NCI-H345 (cell line): ENCODE measurements at places on chromosomes 5 and 9.

GRCh38 chr5:33688066-33688465 is 203.7 kb downstream of the ADAMTS12 start:
- no peak for DNase-seq

DNA sequence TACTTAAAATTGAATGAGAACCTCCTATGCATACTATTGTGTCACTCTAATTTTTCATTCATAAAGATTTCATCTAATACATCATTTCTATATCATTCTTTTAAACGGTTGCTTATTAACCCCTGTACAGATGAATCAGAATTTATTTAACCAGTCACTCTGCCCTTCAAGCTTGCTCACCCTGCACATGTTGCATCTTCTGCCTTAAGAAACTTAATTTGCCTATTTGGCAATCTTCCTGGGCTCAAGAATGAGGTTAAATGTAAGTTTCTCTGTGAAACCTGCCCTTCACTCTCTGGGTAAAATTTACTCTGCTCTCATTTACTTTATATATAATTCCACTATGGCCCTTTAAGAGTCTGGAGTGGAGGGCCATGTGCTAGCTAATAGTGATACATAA is 434.7 kb upstream of the ZNF608 start:
- no peak for DNase-seq

- DNase-seq, result no peak
Observed at GRCh38 chr5:53323943-53324642, 156.3 kb upstream of the FST start.

DNA sequence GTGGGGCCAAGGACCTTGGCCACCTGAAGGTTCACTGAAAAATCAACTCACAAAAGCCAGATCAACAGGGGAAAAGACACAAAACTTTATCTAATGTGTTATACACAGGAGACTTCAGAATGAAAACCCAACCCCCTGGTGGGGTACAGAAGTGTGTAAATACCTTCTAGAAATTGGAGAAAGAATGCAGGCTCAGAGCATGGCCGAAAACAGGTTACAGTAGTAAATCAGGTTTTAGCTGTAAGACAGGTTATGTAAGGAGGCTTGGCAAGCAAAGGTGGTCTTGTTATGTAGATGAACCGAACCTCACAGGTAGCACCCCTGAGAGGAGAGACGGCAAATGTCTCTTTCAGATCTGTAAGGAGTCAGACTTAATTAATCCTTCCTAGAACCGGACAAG is 10.0 kb downstream of the CEMIP2 start:
- DNase-seq, result no peak

DNA sequence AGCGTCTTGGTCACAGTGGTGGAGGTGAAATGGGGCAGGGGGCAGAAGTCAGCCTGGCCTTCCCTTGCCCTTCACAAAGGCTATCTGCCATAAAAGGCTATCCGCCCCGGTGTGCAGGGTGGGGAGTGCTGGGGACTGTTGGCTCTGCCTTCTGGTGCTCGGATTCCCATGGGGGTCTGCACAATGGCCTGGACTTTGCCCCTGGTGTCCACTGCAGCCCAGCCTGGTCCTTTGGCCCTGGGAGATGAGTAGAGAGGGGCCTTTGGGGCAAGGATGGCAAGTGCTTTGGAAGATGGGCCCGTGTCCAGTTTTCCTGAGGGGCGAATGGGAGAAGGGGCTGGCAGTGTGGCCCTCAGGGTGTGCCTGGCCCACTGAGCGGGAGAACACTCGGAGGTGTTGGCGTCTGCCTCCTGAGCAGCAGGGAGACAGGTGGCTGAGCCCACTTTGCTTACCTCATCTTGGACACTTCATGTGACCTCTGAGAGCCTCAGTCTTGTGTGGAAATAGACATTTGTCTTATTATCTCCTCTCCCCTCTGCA is 69.9 kb downstream of the HSPA4 start:
- no peak for DNase-seq

DNA sequence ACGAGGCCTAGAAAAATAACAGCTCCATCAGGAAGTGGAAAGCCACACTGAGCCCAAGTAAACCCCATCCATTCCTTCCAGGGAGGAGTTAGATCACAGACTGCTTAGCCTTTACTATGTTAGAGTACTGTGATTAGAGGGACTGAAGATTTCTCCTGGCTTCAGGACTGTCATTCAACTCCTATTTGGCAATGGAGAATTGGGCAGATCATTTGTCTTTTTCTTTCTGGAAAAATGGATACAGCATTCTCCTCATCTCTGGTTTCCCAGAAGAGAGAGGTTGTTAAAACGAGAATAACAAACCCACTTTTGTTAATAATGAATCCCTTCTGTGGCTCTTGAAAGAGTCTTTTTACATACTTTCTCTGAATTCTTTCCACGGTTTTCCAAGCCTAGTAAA is 150.4 kb downstream of the GABRB2 start:
- DNase-seq, result no peak

GRCh38 chr9:69933445-69933844 is 110.2 kb upstream of the MAMDC2 start:
- no peak for DNase-seq

DNA sequence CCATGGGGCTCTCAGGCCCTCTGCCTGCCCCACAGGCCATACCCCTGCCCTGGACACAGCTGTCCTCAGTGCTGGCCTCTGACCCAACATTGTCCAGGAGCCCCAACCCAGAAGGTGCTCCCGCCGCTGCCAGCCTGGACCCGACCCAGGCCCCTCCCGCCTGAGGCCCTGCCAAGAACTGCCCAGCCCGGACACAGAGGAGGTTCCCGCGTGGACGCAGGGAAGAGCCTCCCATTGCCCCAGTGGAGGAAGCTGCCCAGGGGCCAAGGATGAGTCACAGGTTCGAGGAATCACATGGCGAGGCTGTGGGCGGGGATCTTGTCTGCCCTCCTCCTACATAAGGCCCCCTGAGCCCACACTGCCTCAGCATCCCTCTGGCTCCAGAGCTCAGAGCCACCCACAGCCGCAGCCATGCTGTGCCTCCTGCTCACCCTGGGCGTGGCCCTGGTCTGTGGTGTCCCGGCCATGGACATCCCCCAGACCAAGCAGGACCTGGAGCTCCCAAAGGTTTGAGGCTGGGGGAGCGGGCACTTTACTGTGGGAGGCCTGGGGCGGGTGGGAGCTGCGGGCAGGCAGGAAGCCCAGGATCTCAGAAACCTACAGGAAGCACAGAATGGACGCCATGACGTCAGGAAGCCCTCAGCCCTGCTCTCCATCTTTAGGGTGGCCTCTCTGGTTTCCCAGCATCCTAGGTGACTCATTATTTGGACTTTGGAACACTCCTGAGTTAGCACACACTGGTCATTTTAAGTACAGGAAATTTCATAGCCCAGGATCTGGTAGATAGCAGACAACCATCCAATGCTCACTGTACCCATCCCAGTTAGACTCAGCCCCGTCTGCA is at the start of gene PAEP:
Gene PAEP (plus strand): TSS at position 366 of the 844 bp plus-strand sequence.
- DNase-seq, result no peak

GRCh38 chr9:110997847-110998246 is 40.4 kb downstream of the LPAR1 start:
- no peak for DNase-seq

- peak; percentile 36 for DNase-seq
Observed at GRCh38 chr9:121344184-121344583, 25.9 kb downstream of the STOM start.

GRCh38 chr5:4802044-4802443 is 338.1 kb upstream of the ADAMTS16 start:
- DNase-seq, result no peak

DNA sequence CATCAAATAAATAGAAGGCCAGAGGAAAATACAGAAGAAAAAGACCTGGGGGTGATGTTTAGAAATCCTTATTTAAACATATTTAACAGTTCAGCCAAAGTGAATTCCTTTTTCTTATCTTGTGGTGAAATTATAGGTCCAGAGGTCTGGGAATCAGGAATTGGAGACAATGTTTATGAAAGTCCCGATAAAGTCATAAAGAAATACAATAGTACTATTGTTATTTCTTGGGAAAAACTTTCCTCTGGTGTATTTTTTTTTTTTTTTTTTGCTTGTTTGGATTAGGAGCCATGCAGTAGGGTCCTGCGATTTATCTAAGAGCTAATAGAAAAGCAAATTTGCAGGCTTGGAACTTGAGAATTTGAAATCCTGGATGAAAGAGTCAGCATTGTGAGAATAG is 426 bp downstream of the C7 start:
- DNase-seq, result no peak

DNA sequence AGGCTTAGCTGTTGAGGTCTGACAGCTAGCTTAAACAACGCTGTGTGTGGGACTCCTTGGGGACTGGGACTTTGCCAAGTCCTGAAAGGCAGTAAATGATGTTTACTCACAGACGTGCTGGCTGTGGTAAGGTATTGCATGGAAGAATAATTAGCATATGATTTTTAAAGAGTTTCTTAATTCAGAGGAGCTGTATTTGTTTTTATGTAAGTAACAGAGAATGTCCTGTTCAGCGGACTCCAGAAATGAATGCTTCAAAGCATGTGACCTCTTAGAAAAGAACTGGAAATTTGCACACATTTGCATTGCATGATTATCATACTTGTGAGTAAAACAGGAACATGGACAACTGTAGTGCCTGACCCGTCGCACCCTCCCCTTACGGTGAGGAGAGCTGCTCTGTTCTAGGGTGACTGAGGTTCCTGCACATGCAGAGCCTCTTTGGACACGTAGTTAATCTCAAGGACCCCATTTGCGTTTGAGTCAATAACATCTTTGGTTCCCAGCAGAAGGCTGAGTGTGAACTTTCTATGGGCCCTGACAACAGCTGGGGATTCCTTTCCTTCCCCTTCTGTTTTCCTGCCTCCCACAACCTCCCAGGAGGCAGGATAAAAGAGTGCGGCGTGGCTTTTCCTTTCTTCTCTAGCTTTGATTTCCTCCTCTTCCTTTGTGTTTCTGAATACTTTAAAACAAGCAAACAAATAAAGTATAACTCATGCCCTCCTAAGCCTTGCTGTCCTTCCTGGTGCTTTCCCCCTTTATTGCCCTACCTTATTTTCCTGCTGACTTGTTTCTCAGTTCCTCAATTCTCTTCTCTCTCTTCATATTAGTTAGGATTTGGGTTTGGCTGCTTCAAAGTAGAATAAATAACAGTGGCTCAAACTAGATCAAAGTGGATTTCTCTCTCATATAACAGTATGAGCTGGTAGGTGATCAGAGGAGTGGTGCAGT is 157.2 kb upstream of the CD180 start:
- DNase-seq, result peak; percentile 66

GRCh38 chr5:30561771-30562170 is 631.7 kb upstream of the CDH6 start:
- no peak for DNase-seq

DNA sequence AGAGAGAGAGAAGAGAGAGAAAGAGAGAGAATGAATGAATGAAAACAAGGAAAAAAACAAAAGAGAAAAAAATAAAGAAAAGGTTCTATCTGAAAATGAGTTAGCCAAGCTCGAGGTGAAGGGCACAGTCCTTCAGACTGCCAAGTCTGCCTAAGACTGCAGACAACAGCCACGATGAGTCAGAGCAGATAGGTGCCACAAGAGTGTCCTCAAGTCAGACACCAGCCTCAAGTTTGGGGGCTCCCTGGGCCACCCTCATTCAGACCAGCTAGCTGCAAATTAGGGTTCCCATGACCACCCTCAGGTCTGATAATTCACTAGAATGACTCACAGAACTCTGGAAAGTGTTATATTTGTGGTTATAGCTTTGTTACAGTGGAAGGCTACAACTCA is 13.9 kb upstream of the HABP4 start:
- DNase-seq, result no peak

DNA sequence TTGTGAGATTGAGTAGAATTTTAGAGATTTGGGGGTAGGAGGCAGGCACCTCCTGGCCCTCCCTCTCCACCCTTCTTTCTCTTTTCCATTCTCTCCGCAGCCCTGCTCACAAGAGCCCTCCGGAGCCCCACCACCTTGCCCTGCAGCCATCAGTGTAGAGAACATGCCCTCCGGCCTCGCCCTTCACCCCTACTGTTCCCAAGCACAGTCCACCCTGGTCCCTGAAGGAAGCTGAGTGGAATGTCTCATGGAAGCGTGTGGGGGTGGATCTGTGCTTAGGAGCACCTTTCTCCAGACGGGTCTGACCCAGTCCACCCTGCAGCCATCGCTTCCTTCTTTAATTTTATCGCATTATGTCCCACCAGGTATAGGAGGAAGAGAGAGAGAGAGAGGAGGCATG is 267.1 kb downstream of the NSG2 start:
- no peak for DNase-seq

DNA sequence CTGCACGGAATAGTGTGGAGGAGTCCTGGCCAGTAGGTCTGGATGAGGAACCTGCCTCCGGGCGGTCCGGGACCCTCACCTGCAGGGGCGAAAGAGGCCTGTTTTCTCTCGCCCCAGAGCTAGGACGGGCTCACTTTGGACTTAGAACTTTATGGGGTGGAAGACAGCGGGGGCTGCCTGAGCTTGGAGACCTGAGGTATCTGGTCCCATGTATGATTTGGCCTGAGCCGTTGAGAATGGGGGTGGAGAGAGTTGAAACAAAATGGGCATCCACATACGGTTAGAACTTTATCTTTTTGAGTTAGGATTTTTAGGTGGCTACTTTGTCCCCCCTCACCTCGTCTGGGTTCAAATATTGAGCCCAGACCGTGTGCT is 681 bp upstream of the ETF1 start:
- DNase-seq, result no peak
